T1000 (cell line): ENCODE measurements at places on chromosomes 16 and 17.

- no peak for DNase-seq
Observed at GRCh38 chr17:6843241-6843880, 11.8 kb upstream of the TEKT1 start.

DNA sequence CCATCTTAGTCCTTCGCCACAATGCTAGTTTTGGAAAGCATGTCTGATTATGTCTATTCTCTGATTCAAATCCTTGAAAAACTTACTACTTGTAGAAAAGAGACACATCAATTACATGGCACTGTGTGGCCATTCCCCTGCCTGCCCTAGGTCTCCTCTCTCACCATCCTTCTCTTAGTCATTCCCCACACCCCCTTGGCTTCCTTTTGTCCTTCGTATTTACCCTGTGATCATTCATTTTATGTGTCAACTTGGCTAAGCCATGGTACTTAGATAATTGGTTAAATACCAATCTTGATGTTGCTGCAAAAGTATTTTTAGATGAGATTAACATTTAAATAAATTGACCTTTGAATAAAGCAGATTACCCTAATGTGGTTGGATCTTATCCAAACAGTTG is 122.9 kb upstream of the CDH11 start:
- no peak for DNase-seq

DNA sequence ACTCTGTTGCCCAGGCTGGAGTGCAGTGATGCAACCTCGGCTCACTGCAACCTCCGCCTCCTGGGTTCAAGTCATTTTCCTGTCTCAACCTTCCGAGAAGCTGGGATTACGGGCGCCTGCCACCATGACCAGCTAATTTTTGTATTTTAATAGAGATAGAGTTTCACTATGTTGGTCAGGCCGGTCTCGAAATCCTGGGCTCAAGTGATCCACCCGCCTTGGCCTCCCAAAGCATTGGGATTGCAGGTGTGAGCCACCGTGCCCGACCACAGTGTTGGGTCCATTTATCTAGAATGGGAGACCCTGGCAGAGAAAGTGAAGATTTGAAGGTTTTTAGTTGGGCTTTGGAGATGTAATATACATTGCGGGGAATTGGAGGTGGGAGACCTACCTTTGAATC is 70.1 kb downstream of the SNX29 start:
- DNase-seq = no peak

- no peak for DNase-seq
Observed at GRCh38 chr17:40063187-40063771, 514 bp downstream of the THRA start.

- DNase-seq = no peak
Observed at GRCh38 chr17:80486692-80487091, 10.3 kb upstream of the NPTX1 start.

DNA sequence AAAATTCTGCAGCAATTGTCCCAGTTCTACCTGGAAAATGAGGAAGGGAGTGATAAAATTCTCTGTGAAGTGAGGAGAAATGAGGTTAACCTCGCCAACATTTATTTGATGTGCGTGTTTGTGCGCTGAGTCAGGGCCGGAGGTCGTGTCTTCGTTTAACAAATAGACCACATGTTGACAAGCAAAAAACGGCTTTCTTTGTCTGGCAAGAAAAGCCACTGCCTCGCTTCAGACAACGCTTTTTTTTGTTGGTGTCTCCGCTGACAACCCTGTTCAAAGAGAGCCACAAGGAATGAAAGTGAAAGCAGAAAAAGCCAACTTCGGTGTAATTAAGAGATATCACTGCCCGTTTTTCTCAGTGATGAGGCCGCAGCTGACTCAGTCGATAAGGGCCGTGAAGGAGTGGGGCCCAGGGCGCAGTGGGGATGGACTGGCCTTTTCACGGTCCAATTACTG is 510.6 kb downstream of the CDH13 start:
- DNase-seq = peak; percentile 19

- no peak for DNase-seq
Observed at GRCh38 chr16:56048425-56049105, 142.7 kb upstream of the GNAO1 start.

DNA sequence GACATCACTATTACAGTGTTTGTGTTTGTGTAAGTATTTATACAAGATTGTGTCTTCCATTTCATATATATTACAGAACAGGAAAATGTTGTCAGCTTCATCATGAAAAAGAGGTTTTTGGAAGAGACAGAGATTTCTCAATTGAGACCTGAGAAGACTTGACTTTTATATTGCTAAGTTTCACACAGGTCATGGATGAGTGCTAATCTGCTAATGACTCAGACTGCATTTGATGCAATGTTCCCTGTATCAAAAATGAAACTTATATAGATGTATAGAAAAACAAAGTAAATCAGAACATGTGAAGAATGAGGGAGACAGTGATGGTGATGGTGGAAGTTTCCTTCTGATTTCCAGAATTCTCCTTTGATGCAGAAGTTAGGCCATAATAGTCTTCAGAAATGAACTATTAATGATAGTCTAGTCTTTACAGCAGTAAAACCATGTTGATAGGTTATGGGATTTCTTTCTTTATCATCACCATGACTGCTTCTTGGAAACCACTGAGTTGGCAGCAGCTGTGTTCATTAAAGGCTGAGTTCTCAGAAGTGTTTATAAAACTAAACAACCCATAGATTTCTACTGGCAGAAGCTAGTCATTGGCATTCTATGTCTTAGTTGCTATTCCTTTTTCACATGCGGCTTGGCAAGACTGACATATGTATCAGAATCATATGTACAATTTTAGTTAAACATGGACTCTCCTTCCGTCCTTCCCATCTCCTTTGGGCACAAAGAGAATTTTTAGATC is 56.1 kb downstream of the PCTP start:
- no peak for DNase-seq

DNA sequence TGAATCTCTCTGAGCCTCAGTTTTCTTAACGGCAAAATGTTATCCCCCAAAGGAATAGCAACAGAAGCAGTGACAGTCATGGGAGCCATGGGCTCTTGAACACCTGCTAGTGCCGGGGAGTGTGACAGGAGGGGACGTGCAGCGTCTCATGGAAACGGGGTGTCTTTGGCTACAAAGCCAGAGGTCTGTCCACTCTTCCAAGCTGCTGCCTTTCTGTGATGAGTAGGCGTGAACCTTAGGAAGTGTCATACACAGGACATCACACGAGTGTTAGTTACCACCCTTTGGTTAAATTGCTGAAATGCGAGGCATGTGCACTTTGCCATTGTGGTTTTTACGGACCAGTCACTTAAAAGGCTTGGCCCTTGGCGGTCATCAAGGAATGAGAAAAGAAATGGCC is 93.4 kb downstream of the IRF8 start:
- no peak for DNase-seq

DNA sequence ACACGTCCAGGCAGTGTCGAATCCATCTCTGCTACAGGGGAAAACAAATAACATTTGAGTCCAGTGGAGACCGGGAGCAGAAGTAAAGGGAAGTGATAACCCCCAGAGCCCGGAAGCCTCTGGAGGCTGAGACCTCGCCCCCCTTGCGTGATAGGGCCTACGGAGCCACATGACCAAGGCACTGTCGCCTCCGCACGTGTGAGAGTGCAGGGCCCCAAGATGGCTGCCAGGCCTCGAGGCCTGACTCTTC is 7.2 kb upstream of the CD68 start:
- no peak for DNase-seq
